ENCODE measurements at places on chromosomes 4 and X.

- DNase-seq, result no peak
These were observed 132.2 kb downstream of the AFAP1 start for GRCh38 chr4:7807351-7807921.

- DNase-seq, result no peak
These were observed 648 bp upstream of the MSMO1 start for GRCh38 chr4:165326831-165327210.

DNA sequence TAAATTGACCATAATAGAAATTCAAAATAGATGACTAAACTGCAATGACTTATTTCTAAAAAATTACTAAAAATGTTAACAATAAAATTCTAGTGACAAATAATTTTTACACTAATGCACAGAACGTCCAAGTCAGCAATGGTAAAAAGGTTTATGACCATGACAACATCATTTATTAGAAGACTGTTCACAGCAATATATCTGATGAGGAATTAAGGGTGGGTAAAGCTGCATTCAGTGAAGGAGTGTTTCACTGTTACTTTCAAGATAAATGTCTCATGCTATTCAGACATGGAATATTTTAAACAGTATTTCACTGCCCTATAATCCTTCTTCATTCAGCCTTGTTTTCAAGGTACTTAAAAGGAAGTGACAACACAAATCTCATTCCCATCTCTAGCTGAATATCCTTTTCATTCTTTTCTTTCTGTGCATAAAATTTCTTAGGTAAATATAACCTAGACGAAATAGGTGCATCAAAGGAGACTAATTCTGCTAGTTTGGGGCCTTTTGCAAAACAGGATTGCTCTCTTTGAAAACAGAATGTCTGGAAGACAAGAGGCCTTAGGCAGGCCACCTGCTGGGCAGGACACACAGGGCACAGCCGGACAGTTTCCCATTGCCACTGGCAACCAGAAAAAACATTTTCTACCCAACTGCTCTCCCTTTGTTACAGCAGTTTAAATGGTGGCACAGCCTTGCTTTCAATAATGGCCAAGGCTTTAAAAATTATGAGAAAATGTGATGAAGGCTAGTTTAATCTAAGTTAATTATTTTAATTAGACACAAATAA, 600.3 kb downstream of the SPRY1 start:
- no peak for DNase-seq

GRCh38 chr4:33974270-33974669, 2270.0 kb downstream of the ARAP2 start:
- DNase-seq, result no peak

DNA sequence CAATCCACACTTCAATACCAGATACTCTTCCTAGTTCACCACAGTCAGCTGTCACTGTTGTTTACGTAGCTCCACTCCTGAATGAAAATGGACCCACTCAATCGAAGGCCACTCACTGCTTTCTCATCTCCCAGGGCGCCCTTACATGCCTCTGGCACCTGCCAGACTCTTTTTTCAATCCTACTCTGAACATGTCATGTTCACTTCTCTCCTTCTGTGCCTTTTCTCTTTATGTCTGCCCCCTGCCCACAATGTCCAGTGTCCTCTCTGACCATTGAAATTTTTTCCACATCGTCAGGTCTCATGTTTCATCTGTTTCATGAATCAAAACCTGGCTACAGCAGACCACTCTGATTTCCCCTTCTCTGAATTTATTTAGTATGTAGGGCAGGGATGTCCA, 1.3 kb upstream of the MGAT4D start:
- no peak for DNase-seq

GRCh38 chr4:113013751-113014150, 35.7 kb upstream of the ANK2 start:
- DNase-seq, result no peak

DNA sequence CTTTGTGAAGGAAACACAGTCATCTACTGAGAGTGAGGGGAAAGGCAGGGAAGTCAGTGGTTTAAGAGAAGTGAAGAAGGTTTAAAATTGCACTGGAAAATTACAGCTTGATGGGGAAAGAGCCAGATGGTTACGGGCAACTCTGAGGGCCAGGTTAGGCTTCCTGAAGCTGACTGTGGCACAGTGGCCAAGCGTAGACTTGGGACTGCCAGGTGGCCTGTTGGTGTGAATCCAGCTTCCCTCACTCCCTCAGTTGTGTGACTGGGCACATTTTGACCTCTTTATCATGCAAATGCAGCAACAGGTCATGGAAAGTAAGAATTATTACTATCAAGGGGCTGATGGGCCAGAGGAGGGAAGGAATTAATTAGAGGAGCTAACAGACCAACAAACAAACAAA, 390.1 kb downstream of the UNC5C start:
- DNase-seq, result no peak

GRCh38 chr4:100391863-100392262, 126.0 kb downstream of the EMCN start:
- DNase-seq, result no peak

GRCh38 chrX:69951753-69952152, 98.0 kb downstream of the AWAT2 start:
- DNase-seq, result no peak
